Vagina (tissue), 2 donors: ENCODE measurements at places on chromosomes 1 and 21.

DNA sequence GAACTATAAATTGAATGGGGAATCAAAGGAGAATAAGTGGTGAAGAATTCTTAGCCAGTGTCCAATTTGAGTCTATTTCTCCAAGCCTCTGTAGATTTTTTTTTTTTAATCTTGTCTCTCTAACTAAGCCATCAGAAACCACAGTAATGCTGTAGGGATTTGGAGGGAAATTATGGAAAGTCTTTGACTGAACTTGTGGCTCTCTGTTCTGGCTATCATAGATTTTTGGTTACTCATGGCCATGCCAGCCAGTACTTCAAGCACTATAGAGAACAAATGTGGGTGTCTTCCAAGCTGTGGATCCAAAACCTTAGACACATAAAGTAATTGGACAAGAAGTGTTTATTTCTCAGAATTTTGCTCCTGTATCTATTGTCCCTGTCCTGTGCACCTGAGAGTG is 147.9 kb downstream of the LRRC40 start:
- DNase-seq, result no peak

DNA sequence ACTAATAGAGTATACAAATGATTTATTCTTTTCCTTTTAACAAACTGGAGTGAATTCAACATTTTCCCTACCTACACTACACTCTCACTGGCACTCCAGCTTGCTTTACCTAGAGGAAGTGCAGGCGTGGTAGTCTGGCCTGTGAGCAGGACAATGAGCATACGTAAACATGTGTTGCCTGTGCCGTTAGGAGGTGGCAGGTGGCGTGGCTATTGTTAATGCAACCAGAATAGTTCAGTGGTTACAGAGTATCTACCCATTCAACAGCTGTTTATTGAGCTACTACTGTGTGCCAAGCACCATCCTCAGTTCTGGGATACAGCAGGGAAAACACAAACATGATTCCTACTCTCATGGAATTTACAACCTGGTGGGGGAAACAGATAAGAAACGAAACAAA is 299.7 kb upstream of the KAZN start:
- no peak for DNase-seq

DNA sequence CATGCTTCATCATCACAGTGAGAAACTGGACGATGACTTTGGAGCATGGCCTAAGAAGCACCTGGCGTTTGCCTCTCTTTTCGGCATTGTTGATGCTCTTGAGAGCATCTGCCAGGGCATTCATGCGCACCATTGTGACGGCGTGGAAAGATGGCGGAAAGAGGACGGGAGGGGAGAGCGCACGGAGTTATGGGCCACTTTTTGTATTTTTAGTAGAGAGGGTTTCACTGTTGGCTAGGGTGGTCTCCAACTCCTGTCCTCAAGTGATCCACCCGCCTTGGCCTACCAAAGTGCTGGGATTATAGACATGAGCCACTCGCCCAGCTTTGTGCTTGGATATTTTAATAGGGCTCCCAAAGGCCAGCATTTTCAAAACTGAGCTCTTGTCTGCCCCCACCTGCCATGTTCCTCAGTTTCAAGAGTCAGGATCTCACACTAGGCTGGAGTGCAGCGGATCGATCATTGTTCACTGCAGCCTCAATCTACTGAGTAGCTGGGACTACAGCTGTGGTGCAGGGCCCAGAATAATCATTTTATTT is 5.3 kb downstream of the RPS8 start:
- DNase-seq, result no peak

GRCh38 chr1:154182344-154183045 is 9.4 kb downstream of the TPM3 start:
- no peak for DNase-seq

DNA sequence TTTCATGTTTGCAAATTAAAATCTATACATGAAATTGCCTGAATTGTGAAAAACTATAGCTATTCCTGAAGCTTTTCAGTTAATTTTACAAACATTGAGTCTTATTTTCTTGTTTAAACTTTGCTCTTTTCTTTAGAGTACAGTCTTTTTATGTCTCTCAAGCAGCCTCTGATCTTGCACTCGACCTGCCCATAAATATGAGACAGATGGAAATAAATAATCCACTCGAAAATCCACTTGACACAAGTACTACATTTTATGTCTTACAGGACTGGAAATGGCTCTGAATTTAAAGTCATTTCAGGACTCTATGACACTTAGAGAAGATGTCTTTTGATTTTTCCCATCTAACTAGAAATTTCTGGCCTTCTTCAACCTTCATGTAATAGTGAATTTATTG is 283.8 kb downstream of the USP25 start:
- DNase-seq, result no peak

GRCh38 chr1:169509354-169509753 is 23.6 kb upstream of the SLC19A2 start:
- DNase-seq, result no peak

DNA sequence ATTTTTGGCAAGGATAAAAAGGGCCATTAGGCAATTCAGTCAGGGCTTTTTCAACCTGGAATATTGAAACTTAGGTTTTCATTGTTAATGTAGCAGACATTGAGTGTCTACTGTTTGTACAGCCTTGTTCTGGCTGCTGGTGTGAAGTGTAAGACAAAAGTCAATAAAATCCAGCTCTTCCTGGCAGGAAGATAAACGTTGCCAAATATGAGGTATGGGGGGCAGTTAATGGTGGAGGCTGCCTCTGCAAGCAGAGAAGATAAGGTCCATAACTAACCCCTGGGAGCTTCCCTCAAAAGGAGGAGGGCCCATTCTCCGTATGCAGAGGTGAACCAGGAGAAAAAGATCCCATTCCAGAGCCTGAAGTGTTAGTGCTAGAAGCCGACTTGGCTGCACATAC is 19.5 kb upstream of the SHE start:
- no peak for DNase-seq

GRCh38 chr21:45042664-45043161 is 31.7 kb upstream of the ADARB1 start:
- DNase-seq, result no peak

- no peak for DNase-seq
Measured at GRCh38 chr1:24435782-24436365, 20.3 kb downstream of the NIPAL3 start.

- peak; percentile 83 for DNase-seq
Measured at GRCh38 chr1:91749788-91750231, 136.1 kb downstream of the TGFBR3 start.

GRCh38 chr1:21874778-21875547 is 62.1 kb downstream of the HSPG2 start:
- DNase-seq, result no peak

DNA sequence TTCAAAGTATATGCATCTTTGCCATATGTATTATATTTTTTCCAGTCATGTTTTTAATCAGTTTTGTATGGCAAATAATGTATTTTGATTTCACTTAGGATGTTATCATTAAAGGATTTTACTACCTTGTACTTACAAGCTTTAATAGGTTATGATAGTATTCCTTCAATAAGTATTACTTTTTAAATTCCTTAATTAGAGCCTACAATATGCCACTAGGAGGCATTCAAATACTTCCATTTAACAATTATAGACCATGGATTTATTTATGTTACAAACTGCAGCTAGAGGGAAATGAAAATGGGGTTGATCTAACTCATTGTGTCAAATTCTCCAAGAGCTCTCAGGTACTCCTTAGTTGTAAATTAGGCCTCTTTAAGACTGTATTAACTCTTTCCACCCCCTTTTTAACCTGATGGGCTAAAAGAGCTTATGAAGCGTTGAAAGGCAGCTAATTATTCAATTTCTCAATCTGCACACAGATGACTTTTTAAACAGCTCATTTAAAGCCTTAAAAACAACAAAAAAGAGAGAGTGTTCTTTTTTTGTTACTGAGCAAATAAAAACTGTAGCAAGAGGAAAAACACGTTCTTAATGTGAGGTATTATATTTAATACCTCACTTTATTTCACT is 156.2 kb downstream of the DENND1B start:
- DNase-seq, result no peak

DNA sequence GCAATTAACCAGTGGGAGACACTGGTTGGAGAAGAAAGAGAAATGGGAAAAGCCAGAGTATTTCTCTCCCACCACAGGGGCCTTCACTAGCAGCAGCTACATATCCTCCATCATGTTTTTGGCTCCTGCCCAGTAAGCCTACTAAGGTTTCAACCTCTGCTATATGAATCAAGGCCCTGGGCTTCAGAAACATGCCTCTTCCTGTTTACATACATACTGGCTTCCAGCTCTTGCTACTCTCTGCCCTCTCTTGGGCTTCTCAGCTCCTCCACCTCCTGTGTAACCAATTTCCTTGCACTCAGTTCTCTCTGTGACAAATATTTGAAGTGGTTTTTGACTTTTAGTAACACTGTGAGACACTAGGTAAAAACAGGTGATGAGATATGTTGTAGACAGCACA is 80.8 kb downstream of the LRRC7 start:
- no peak for DNase-seq

GRCh38 chr1:4986306-4986705 is 331.9 kb downstream of the AJAP1 start:
- no peak for DNase-seq

DNA sequence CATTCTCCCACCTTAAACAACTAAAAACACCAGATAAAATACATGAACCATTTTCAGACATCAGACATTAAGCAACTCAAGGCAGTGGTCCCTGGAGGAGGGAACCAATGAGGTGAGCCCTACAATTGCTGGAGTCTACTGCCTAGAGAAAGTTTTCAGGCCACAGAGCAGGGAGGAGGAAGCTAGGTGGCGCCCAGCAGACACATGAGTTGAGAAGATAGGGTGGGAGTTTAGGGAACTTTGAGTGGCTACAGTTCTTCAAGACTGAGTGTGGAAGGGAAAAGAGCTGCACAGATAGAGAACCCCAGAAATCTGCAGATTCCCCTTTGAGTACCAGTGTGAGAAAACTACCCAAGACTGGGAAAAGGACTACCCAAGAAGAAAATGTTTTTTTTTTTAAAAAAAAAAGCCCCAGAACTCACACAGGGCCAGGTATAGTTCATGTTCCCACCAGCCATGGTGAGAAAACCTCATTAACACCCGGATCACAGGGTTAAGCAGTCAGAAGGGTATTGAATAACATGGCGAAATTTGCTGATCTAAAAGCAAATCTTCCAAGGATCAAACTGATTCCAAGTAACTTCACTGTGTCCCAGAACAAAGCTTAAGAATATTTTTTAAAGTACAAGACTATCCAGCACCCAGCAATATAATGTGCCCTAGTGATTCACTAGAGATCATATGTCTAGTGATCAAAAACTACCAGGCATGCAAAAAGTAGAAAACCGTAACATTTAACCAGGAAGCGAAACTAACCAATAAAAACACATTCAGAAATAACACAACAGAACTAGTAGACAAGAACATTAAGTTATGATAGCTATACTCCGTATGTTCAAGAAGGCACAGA is 12.0 kb downstream of the ALDH9A1 start:
- no peak for DNase-seq

DNA sequence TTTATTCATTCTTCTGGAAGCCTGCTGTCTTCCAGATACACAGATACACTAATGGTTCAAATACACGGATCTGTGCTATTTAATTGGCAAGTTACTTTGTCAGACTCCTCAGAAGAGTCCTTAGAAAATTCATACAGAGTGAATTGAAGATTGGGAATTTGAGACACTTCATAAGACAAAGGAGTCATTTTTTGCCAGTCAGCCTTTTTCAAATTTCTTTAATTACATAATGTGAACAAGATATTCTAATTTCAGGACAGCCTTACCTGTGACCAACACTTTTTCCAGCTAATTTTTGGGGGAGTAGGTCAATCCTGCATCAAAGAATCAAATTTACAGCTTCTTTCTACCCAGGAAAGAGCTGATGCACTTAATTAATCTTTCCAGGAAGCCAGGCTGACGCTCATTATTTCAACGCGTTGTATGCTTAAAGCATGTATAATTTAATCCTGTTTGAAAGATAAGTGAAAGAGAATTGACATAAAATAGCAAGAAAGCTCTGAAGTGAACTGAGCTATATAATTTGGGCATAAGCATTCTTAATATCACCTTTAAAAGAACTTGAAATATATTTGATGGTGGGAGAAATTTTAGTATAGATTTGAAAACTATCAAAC is 12.8 kb upstream of the NRIP1 start:
- DNase-seq, result no peak
